ENCODE measurements at places on chromosomes 6 and 20.
A peak's percentile ranks its signal among the peaks of the same experiment; 100 is the strongest.

GRCh38 chr6:18186033-18186432 is 30.8 kb downstream of the KDM1B start:
- DNase-seq = peak; percentile 51

- DNase-seq = no peak
These were observed 44.2 kb downstream of the KCNK5 start for GRCh38 chr6:39184906-39185580.

GRCh38 chr20:32327087-32327681 is 30.9 kb upstream of the ASXL1 start:
- DNase-seq = no peak

DNA sequence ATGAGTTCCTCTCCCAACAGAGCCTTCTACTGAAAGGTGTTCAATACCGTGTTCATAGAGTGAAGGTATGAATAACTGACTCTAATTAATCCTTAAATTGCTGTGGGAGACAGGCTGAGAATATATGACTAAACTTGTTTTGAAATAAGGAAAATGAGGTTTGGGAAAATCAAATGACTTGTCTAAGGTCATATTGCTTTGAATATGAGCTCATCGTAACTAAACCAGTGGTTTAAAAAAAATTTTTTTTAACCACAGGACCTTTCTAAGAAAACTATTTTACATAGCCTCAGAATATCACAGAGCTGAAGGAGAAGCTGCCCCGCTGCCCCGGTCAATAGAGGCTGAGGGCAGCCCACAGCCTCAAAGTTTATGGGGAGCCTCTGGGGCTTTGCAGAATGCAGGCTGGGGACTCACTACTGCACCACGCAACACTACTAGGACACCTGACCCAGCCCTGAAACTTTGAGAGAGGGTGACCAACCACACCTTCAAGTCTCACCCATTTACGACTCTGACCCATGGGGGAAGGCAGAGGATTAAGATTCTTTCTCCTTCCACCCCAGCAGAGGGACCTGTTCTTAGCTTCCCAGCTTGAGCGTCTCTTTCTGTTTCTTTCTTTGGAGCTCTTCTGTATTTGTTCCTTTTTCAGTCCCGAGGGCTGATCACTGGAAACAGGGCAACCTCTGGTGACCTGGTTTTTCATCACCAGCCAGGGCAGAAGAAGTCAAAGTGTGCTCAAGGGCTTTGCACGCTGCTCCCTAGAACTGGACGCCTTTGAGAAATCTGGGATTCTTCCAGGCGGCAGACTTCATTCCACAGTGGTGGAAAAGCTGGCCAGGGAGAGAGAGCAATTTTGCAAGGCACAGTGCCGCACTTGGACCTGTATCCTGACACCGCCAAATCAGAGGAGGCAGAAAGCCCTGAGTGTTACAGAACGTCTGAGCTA is 220.2 kb downstream of the ATXN1 start:
- DNase-seq = no peak

DNA sequence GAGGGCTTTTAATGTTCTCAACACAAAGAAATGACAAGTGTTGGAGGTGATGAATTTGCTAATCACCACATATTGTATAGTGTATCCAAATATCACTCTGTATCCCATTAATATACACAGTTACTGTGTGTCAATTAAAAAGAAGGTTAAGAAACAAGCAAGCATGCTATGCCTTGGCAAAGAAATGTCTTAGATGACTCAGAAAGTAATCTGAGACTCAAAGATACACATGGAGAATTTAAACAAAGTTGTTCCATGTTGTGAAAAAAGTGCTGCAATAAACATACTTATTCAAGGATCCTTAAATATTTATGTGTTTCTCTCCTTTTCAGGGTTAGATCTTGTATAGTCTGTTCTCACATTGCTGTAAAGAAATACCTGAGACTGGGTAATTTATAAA is 300.9 kb downstream of the DHX35 start:
- DNase-seq = peak; percentile 4

DNA sequence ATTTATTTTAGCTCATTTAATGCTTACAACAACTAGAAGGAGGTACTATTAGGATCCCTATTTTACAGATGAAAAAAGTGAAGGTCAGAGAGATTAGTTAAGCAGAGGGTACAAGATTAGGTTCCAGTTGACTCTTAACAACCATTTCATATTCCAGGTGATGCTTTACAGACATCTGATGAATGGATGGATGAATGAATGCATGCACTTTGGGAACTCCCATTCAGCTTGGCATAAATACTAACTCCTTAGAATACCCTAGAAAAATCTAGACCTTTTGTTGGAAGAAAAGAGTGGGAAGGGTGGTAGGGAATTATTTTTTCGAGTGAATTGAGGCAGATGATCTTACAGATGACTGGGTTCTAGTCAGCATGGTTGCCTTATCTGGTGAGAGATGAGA is 746 bp upstream of the SNRPB2 start:
- DNase-seq = no peak

- no peak for DNase-seq
These were observed 79.2 kb downstream of the WDR27 start for GRCh38 chr6:169622618-169623017.

GRCh38 chr6:168213121-168213524 is 106.5 kb downstream of the DACT2 start:
- DNase-seq = no peak

DNA sequence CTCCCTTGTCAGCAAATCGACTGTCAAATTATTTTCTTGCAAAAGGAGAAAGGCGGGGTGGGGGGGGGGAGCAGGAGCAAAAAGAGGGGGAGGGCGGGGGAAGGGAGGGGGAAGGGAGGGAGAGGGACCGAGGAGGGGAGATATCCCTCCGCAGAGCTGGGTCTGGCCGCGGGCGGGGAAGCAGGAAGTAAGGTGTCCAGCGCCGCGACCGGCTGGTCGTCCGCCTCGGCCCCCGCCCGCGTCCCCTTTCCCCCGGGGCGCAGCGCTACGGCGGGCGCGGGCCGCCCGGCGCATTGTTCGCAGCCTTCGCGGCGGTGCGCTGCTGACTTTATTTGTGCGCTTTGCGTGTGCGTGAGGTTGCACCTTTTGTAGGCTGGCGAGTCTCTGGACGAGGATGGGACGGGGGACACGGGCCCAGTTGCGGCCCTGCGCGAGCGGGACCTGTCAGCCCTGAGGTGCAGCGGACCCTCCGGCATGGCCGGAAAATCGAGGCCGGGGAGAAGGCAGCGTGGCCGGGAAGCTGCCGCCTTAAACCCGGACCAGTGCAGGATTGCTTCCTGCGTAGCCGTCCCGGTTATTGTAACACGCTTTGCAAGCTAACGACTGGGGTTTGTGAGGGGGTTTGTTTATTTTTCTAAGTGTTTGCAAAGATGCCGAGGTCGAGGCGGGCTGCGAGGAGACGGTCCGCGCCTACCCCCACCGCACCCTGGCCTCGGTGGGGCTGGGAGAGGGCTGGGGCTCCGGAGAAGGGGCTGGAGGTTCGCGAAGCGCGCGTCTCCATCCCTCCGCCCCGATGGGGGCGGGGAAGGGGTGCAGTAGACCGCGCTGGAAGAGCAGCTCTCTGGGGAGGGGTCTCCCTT is 675 bp upstream of the TRERF1 start:
- DNase-seq = no peak

DNA sequence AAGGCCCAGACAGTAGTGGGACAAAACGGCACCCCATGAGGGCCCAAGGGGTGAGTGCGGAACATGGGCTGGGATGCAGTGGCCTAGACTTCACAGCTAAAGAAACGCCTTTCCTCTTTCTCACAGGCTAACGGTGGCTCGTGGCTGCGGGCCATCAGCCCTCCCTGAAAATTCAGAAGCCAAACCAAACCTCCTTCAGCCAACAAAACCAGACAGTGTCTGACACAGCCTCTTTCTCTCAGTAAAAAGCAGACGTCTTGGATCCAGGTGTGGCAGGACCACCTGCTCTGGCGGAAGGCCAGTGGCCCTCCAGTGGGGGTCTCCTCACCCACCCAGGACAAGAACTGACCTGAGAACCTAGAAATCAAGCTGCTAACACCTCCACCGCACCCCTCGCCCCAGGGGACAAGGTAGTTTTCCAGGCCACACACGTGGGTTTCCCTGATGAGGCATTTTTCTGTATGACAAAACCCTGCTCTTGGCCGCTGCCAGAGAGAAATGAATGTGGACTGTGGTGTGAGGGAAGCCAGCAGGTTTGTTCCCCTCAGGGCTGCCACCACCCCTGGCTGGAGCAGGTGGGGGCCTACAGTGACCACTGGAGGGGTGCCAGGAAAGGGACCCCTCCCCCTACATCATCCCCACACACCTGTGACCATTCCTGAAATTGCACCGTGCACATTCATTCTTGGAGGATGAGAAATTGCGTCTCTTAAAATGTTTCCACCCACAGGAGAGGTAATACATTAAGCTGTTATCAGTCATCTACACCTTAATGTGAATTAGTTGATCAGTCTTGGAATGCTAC is 76.8 kb upstream of the PIM1 start:
- no peak for DNase-seq

GRCh38 chr6:32692019-32692418 is 25.6 kb upstream of the HLA-DQB1 start:
- peak; percentile 30 for DNase-seq

DNA sequence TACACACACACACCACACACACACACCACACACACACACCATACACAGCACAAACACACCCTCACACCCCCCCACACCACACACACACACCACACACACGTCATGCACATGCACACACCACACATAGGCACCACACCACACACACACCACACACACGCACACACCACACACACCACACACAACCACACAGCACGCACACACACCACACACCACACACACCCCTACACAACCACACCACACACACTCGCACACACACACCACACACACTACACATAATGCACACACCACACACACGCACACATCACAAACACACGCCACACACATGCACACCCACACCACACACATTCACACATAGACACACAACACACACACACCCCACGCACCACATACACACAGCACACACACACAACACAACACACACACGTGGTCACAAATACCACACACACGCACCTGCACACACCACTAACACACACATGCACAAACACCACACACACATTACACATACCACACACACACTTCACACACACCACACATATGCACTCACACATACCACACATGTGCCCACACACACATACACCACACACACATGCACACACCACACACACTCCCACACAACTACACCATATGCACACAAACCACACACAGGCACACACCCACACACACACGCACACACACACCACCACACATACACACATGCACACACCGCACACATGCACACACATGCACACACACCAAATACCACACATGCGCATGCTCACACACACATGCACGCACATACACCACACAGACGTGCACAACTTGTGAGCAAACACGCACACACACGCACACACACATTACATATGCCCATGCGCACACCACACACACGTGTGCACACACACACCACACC is 9.4 kb upstream of the ACSS1 start:
- no peak for DNase-seq

Data from LNCaP clone FGC (cell line).